ENCODE measurements at places on chromosomes 13 and 19.

DNA sequence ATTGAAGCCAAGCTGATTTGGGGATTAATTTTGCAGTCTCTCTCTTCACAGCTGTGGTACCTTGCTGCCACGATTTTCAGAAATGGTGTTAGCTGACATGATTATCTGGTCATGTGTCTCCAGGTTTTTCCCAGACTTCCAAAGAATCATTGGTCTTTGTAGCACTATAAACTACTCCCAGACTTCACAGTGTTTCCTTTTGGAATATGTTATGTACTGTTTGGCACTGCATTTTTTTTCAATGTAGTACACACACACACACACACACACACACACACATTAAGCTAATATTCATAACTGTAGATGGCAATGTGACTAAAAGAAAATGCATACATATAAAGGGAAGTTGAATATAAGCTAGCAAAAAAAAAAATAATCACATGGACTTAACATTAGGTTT, 856.6 kb upstream of the SPRY2 start:
- DNase-seq: no peak

DNA sequence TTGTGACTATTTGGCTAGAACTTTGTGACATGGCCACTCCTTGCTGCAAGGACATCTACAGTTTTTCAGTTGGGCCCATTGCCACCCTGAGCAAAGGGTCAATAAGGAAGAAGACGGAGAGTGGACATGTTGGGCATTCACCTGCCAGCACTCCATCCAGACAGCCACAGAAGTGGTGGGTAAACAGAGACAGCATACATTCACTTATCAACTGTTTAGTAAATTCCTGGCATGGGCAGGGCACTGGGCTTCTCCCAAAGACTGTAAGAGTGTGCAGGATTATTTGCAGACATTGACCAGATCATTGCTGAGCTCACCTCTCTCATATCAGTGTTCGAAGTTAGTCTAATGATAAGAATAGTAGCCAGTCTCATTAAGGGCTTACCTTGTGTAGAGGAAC, 29.2 kb downstream of the SIPA1L3 start:
- DNase-seq: no peak

DNA sequence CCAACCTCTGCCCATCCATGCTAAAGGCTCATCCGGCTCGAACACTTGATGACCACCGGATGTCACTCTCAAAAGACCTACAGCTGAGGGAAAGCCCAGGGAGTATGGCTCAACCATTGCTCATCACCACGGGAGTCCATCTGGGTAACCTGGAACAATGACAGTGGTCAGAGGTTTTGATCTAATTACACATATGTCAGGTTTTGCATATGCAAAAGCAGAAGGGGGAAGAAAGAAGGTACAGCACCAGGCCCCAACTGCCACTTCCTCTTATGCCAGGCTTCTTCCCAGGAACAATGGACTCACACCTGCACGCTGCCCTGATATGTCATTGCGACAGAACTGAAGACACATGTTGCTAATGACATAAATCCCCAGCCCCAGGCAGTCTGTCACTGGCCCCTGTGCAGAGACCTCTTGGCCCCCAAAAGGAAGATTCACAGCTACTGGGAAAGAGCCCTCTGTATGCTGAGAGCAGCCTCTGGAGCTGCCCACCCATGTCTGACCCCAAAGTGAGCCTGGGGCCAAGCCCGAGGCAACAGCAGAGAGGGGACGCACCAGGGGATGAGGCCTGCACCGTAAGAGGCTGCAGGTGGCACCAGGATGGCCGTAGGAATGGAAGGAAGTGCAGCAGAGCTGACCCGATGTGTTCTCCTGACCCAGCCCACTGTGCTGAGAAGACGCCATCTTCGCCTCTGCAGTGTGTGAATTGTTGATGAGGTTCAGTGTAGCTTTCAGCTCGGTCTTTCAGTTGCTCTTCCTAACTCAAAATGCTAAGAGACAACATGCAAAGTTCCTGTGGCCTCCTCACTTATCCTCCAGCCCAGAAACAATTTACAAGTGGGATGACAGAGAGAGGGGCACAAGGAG, 26.3 kb downstream of the EPS15L1 start:
- no peak for DNase-seq

DNA sequence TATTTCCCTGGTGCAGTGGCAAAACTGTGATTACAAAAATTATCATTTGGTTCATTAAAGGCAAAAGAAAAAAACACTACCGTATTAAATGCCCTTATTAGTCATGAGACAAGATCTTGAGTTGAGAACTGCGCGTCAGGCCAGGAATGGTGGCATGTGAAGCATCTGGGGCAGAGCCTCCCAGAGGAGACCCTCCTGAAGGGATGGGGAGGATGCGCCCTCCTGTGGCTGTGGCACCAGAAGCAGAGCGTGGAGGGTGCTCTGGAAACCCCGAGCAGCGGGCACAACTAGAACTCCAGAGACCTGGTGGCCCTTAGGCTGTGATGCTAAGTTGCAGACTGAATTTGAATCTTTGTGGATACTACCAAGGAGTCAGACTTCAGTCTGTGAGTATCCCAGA, 11.5 kb downstream of the CUL4A start:
- no peak for DNase-seq

DNA sequence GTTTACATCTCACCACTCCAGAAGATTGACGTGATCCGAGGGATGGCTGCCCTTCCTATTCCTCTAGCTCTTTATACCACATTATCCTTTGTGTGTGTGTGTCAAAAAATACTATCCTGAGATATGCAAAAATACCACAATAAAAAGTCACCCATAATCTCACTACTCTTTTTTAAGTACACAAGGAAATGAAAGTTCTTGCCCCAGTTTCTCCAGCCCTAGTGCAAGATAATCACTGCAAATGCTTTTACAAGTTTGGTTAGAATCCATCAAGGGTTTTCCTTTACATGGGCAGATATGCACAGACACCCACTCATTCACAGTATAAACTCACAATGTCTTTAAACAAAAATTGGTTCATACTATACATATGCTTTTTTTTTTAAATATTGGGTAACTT, 89.3 kb downstream of the DIAPH3 start:
- DNase-seq: no peak

- DNase-seq: no peak
These were observed 23.6 kb downstream of the AP3D1 start for GRCh38 chr19:2127758-2128157.

DNA sequence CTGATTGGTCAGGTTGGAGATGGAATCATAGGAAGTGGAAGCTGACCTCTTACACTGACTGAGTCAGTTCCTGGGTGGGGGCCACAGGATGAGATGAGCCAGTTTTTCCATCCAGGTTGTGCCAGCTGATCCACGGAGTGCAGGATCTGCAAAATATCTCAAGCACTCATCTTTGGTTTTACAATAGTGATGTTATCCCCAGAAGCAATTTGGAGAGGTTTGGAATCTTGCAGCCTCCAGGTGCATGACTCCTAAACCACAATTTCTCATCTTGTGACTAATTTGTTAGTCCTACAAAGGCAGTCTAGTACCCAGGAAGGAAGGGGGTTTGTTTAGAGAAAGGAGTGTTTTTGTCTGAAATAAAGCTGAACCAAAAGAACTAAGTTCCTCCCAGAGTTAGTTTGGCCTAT, 212.8 kb downstream of the SLITRK6 start:
- no peak for DNase-seq

DNA sequence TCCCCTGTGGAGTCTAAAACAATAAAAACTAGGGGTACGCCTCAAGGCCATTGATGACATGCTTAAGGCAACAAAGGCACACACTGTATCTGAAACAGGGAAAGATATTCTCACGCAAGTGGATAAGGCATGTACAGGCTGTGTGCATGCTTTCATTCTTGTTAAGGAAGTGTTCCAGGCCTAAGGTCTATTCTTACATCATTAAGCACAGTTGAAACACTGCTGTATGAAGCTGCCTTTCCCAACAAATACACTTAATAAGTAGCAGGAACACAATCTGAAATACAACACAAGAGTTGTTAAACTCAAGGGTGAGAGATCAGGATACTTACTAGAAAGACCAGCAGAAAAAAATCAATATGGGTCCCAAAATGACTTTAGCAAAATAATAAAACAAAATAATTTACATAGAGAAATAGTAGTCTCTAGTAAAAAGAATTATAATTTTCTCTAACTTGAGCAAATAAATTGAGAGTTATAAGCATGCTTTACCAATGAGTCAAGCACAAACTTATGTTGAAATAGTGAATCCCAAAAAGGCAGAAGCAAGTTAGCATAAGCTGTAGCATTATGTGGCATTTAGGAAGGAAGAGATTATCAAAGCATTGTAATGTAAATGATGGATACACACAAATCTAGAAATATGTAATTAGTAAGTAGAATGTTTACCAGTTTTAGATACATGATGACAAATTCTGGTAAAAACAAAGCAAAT, 796.9 kb downstream of the SLITRK1 start:
- no peak for DNase-seq

DNA sequence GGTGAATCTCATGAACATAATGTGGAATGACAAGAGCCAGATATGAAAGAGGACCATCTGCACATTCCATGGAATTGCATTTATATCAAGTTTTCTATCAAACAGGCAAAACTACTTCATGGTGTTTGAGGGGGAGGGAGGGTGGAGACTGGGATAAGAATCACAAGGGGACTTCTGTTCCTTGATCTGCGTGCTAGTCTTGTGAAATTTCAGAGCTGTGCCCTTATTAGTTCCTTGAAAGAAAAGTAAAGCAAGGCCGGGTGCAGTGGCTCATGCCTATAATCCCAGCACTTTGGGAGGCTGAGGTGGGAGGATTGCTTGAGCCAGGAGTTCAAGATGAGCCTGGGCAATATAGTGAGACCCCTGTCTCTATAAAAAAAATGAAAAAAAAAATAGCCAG, 30.2 kb upstream of the CEBPG start:
- DNase-seq: no peak

DNA sequence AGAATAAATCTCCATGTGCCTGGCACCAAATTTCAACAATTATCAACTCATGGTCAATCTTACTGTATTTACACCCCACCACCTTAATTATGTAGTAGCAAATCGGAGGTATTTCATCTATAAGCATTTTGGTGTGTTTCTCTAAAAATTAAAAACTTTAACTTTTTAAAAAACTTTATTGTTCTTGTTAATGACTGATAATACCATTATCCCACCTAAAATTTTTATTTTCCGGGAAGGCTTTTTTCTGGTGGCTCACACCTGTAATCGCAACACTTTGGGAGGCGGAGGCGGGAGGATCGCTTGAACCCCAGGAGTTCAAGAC, 453 bp upstream of the PDCD2L start:
- no peak for DNase-seq

- no peak for DNase-seq
These were observed 83.4 kb downstream of the ATP8A2 start for GRCh38 chr13:25455146-25455545.

GRCh38 chr19:2271234-2272103, 10.5 kb downstream of the PEAK3 start:
- no peak for DNase-seq

DNA sequence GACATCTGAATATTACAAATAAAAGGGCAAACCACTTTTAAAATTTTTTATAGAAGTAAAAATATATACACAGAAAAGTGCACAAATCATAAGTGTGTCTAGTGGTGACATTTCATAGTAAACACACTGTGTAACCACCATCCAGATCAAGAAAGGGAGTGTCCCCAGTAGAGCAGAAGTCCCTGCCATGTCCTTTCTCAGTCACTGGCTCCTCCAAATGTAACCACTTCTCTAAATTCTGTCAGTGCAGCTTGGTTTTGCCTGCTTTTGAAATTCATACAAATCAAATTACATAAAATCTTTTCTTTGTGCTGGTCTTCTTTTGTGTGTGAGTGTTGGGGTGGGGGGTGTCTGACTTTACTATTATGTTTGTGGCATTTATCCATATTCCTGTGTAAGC, 116.5 kb downstream of the RBM26 start:
- no peak for DNase-seq

- no peak for DNase-seq
These were observed 24.2 kb downstream of the UHRF1 start for GRCh38 chr19:4933528-4933927.

- no peak for DNase-seq
These were observed 167.8 kb upstream of the SOX1 start for GRCh38 chr13:111898956-111899713.

GRCh38 chr19:38304352-38304865, 358 bp downstream of the C19orf33 start:
- no peak for DNase-seq

DNA sequence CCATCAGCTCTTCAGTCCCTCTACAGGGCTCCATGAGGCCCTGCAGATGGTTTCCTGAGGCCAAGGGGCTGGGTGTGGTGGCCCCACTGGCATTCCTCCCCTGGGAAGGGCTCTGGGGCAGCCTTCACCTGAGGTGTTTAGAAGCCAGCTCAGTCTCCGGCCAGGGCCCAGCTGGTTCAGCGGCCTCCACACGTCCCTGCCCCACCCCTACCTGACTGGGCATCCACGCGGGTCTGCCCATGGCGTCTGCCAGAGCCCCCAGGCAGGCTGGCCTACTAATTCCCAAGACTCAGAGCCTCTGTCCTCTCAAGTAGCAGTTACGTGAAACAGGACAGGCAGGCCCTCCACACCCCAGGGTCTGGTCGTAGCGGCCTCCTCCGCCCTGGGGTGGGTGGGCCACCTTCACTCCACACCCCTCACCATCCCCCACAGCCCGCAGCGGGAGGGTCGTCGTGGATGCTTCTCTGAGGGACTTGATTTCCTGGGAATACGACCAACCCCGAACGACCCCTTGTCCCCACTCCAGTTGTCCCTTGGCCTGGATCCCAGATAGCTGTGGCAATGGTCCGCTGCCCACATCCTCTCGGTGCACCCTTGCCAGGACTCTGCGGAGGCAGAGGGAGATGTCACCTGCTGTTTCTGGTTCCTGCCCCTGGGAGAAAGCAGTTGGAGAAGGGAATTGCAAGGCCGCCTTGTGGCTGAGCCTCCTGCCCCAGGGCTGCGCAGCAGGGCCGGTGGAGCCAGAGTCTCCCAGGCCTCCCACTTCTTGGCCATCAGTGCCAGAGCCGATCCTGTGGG, 24.3 kb downstream of the CAPN12 start:
- no peak for DNase-seq

GRCh38 chr13:48477191-48477855, 55.6 kb downstream of the RCBTB2 start:
- DNase-seq: no peak

GRCh38 chr19:16365300-16365996, 40.8 kb downstream of the KLF2 start:
- DNase-seq: no peak

DNA sequence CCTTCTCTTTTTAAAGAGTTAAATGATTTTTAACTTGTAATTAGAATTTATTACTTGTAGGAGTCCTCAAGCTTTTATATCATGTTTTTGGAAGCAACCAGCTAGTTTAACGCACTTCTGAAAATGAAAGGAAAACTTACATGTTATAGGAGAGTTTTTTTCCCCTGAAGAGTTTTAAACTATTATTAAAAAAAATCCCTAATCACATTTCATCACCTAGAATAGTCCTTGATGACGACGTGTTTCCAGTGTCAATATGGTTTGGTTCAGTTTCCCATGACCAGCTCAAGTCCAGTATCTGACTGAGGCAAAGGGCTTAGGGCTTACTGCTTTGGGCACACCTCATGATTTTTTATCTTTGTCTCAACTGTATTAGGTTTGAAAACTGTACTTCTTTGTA, 36.0 kb downstream of the URI1 start:
- no peak for DNase-seq

GRCh38 chr13:60075850-60076249, 87.9 kb downstream of the DIAPH3 start:
- no peak for DNase-seq

- DNase-seq: no peak
These were observed 385.5 kb downstream of the NDFIP2 start for GRCh38 chr13:79866436-79866835.
